ENCODE measurements at places on chromosomes 12 and 14.

DNA sequence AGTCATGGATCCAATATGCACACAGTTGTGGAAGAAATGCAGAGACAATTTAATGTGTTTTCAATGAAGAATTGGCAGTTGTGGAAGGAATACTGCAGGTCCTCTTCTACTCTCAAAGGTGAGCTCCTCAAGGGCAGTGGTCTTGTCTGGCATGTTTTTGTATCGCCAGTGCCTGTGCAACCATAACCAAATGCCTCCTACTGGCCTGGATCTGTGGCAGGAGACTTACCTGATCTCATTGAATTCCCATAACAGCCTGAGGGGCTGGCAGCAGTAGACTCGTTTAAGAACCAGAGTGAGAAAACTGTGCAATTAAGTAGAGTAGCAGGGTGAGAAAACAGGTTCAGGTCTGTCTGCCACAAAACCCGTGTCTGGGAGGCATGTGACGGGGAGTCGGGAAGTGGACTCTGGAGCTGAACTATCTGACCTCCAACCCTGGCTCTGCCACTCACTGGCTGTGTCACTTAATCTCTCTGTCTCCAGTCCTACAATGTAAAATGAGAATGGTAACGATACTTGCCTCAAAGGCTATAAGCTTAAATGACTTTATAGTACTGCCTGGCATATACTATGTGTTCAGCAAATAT lies 268.2 kb upstream of the SSTR1 start:
- DNase-seq: no peak

DNA sequence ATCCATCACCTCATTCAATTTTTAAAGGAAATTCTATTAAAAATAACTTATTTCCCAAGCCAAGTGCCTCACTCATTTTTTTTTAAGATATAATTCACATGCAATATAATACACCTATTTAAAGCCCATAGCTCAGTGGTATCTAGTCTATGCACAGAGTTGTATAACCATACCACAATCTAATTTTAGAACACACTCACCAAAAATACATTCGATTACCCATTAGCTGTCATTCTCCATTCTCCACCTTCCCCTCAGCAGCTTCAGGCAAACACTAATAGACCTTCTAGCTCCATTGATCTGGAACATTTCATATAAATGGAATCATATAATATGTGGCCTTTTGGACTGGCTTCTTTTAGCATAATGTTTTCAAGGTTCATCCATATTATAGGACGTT lies 49.5 kb downstream of the CLMN start:
- DNase-seq: no peak

GRCh38 chr14:24313913-24314312 lies 2.6 kb downstream of the LTB4R start:
- DNase-seq: no peak

- DNase-seq: no peak
These were observed 1.2 kb downstream of the PELI2 start for GRCh38 chr14:56119201-56119981.

- no peak for DNase-seq
These were observed 150.0 kb upstream of the RMST start for GRCh38 chr12:97312570-97313135.

DNA sequence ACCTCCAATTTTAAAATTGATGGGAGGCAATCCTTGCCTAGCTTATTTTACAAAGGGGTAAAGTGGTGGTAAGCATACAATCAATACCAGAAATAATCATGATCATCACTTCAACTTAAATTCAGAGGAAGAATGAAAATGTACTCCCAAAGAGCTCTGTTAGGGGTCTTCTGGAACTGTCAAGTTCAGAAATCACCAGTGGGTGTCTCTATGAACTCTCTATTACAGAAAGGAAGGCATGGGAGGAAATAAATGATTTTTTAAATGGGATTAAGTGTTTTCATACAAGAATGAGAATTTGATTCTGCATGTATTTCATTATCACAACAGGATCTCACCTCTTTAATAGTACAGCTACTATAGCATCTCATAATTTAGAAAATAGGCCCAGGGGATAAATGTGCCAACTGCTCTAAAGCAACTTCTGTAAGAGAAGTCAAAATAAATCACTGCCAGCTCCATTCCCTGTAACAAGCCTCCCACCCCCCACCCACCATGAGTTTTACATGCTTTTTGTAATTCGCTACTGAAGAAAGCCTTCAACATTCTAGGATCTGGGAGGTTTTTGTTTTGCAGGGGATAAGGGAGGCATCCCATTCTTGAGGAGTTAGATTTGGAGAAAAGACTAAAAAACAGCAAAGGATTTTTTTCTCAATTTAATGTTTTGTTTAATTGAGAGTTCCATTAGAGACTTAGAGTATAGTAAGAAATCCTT lies 9.7 kb downstream of the DCP1B start:
- DNase-seq: no peak

DNA sequence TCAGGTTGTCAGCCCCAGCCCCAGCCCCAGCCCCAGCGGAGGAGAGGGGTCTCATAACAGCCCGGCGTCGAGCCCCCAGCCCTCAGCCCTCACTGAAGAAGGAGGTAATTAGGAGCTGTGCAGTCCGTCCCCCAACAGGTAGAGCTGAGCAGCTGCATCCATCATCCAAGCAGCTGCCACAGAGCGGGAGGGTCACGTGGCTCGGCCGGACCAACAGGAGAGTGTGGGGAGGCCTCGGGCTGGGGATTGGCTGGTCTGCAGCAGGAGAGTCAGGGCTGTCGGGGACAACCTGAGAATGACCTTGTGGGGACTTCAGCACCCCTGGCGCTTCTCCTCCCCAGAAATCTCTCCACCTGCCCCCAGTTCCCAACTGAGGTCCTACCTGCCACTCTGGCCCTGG lies 29.6 kb downstream of the SMUG1 start:
- no peak for DNase-seq

- DNase-seq: no peak
These were observed 50.4 kb downstream of the SLC24A4 start for GRCh38 chr14:92373336-92373735.

- DNase-seq: no peak
These were observed 16.0 kb upstream of the ASPG start for GRCh38 chr14:104069541-104069940.
